ENCODE measurements at places on chromosomes 5 and 9.

DNA sequence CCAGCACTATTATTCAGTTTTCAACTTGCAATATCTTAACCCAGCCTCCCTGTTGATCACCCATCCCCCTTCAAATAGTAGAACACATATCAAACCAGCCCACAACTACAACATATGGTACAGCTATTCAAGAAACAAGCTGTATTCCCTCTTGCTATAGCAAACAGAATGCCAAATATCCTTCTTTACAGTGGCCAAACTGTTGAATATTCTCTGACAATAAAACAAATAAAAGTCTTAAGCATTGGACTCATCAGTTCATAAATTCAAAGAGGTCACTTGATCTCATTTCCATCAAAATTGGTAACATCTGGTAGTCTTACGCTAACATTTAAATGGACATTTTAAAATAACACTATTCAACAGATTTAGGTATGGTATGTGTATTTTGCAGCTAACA lies 350.8 kb downstream of the EFNA5 start:
- DNase-seq = no peak

GRCh38 chr9:79973627-79974026 lies 401.9 kb downstream of the TLE4 start:
- DNase-seq = no peak

DNA sequence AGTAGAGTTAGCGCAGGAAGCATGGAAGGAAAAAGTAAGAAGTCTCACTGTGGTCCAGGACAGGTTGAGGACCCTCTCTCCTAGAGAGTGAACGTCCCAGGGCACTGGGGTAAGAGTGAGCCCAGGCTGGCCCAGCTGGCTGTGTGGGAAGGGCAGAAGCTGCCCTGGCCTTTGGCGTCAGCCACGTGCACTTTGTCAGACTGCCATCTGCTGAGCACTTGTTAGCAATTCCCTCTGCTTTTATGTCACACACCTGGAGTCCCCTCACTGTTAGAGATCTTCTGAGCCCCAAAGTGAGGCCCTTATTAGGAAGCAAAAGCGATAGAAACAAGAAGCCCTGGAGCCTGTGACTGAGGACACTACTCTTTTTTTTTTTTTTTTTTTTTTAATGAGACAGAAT lies 79.1 kb downstream of the UGCG start:
- DNase-seq = no peak

DNA sequence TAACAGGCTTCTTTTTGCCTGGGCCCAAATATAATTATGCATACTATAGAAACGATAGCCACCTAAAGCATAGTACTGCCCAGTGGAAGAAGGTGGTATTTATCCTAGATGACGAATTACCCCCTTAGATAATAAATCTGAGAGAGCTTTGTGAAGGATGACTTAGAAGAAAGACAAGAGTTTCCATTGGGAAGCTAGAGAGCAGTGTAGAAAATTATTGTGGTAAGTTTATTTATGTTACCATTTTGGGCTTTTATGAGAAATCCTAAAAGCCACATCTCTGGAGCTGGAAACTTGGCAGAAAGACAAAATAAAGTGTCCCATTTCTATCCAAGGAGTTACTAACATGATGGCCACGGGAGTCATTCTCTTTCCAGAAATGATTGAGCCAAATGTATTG lies 172.0 kb upstream of the SEMA6A start:
- peak; percentile 1 for DNase-seq

DNA sequence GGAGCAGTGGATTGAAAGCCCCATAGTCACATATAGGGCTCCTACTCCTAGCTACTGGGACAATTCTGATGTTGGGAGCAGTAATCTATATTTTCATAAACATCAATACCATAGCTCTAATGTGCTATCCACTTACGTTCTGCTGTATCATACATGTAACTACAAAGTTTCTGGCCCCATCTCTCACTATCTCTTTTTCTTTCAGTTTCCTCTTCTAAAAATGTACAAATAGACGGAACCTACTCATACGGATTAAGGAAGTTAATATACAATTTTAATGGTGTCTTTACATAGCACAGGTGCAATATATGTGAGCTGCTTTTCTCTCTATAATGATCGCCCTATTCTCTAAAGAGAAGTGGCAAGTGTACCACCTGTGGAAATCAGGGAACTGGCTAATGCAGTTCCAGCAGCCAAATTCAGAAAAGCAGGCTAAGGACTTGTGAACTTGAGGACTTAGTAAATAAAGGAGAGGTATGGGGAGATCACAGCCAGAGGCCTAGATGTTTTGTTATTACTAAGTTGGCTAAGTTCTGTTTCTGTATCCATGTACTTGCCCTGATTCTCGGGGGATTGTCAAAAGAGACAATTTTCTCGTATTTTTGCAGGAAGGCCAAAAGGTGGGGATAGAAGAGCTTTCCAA lies 1021.9 kb downstream of the CDH12 start:
- DNase-seq = no peak

DNA sequence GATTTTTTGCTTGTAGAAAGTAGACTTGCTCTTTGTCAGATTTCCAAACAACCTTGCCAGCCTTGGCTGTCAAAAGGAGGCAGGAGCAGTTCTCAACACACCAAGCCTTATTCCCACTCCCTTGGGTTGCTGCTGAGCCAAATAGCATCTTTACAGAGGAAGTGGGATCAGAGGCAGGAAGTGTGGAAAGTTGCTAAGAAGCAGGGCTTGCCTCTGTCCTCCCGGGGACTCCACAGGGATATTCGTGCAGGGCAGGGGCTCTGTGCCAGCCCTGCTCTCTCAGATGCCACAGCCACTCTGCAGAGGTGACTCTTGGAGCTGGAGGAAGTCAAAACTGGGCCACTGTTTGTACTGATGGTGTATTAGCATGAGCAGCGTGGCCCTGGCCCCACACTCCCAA lies 24.3 kb downstream of the PTPDC1 start:
- no peak for DNase-seq

DNA sequence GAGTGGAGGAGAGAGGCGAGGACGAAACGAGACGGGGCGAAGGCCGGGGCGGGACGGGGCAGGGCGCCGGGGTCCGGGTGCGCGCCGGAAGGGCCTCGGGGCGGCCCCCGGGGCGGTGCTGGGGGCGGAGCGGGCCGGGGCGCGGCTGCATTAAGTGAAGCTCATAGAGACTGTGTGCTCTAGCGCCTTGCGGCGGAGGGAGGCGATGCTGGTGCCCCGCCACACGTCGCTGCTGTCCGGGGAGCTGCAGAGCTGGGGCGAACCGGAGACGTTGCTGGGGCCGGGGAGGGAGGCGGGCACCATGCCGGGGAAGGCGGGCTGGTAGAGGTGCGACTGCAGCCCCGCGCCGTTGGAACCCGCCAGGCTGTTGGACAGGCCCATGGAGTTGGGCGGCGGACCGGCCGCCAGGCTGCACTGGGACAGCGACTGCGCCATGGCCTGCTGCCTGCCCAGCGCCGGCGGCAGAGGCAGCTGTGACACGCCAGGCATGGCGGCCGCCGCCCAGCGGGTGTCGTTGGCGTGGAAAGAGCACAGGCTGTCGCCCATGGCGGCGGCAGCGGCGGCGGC lies 8.3 kb downstream of the OTP start:
- no peak for DNase-seq

DNA sequence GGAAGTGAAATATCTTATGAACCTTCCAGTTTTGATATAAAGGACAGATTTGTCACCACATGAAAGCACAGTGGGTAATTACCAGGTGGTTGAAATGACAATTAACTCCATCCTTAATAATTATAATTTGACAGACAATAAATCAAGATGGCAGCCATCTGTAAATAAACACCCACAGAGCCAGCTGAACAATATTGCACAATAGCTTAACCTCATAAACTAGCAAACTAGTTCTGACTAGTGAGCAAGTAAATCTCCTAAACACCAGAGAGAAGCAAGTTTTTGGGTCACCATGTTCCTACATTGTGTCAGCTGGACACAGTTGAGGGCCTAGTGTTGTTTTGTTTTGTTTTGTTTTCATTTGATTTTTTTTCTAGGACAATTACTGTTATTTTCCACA lies 577.4 kb downstream of the ACTL7B start:
- no peak for DNase-seq

DNA sequence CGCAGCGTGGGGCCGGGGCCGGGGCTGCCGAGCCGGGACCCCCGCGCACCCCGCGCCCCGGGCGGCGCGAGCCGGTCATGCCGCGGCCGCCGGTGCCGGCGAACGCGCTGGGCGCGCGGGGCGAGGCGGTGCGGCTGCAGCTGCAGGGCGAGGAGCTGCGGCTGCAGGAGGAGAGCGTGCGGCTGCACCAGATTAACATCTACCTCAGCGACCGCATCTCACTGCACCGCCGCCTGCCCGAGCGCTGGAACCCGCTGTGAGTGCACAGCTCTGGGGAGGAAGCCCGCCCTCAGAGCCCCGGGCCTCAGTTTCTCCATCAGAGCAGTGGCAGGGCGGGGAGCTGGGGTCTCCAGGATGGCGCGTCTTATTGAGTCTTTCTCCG lies 335 bp downstream of the GALNT12 start:
- no peak for DNase-seq

GRCh38 chr9:25377039-25377438 lies 301.2 kb downstream of the TUSC1 start:
- DNase-seq = no peak

DNA sequence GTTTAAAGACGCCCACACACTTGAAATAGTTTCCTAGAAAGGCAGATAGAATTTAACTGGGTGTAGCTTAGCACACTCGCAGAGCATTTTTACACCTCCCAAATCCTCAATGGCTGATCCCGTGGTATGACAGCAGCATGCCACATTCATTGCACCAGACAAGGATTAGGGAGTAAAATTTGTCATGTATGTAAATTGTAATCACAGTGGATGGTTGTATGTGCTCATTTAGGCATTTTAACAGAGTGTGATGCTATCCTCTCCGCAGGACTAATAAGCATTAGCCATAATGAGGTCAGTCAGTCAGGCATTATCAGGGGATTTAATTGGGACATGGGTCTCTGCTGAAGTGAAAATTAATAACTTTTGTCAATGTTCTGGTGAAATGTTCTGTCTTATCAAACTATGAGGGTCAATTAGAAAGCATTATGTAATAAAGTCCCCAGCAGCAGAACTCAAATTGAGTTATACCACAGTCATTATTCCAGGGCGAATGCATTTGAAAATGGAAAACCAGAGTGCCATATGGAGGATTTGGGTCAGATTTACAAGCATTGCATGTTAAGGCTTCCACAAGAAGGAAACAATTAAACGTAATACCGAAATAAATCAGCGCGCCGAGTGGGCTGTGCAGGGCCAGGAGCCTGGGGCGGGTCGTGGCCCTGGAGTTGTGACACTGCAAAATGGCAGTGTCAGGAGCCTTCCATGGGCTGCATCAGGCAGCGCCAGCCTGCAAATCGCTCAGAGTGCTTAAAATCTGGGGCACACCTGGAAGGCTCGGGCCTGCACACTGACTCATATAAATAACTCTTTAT lies 602.2 kb downstream of the BNC2 start:
- DNase-seq = no peak

- no peak for DNase-seq
Measured at GRCh38 chr5:10555277-10555684, 8.6 kb upstream of the ANKRD33B start.

- no peak for DNase-seq
Measured at GRCh38 chr9:23543419-23543818, 282.6 kb downstream of the ELAVL2 start.

- no peak for DNase-seq
Measured at GRCh38 chr5:82023644-82024043, 51.8 kb downstream of the ATG10 start.

- no peak for DNase-seq
Measured at GRCh38 chr9:135869909-135870308, 37.4 kb downstream of the CAMSAP1 start.

DNA sequence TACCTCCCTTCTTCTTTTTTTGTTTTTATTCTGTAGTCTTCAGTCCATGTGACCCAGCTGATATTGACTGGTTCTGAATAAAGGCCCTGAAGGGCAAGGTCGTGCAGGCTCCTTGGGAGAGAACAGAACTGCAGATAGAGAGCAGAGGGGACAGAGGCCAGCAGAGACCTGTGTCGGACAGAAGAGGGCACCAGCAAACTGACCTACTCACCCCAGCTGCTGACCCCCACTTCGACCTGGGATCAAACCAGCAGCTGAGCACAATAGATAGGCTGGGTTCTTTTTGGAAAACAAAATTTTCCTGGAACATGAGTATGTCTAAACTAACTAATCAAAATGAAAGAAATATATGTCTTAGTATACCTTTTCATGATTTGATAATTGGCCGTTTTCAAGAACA lies 695.1 kb downstream of the NR2F1-AS1 start:
- DNase-seq = no peak

GRCh38 chr5:37844009-37844408 lies 4.2 kb upstream of the GDNF start:
- DNase-seq = no peak

- DNase-seq = no peak
Measured at GRCh38 chr5:16082053-16082452, 97.5 kb downstream of the MARCHF11 start.

- DNase-seq = no peak
Measured at GRCh38 chr5:19031491-19031890, 956.5 kb downstream of the CDH18 start.

- no peak for DNase-seq
Measured at GRCh38 chr5:76546497-76547102, 76.6 kb downstream of the F2RL2 start.

DNA sequence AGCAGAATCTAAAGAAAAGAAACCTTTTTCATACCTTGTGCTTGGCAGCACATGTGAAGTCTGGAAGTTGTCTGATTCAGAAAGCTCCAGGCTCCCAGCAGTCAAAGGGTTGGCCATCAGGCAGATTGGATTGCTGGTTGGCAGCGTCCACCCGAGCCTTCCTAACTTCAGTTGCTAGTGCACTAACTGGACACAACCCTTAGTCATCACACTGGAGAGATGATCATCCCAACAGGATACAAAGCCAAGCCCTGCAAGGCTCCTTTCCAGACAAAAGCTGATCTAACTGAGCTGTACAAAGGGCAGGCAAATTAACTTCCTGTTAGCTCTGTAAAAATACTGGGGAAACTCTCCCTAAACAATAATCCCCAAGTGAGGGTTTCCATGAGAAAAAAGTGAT lies 185.6 kb downstream of the SNX18 start:
- peak; percentile 14 for DNase-seq

GRCh38 chr9:33155393-33155792 lies 11.7 kb downstream of the B4GALT1 start:
- no peak for DNase-seq

GRCh38 chr9:109440117-109440515 lies 58.0 kb downstream of the PTPN3 start:
- no peak for DNase-seq

DNA sequence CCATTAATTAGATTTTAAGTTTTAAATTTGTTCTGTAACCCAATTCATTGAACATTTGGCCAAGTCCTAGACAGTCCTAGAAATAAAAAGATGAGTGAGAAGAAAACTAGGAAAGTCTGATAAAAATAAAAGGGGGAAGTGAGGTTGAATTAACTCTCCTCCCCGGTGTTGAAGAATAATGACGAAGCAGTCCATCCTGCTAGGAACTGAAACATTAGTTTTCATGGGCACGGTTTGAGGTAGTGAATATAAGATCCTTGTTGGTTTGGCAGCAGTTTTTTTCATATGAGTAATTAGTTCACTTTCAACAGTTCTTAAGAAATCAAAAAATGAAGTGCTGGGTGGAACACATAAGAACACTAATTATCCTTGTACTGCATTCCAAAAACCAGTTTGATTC lies 103.1 kb downstream of the MTREX start:
- no peak for DNase-seq
